Common myeloid progenitor, CD34-positive (primary cell): ENCODE measurements at places on chromosomes 4 and X.
A peak's percentile ranks its signal among the peaks of the same experiment; 100 is the strongest.

DNA sequence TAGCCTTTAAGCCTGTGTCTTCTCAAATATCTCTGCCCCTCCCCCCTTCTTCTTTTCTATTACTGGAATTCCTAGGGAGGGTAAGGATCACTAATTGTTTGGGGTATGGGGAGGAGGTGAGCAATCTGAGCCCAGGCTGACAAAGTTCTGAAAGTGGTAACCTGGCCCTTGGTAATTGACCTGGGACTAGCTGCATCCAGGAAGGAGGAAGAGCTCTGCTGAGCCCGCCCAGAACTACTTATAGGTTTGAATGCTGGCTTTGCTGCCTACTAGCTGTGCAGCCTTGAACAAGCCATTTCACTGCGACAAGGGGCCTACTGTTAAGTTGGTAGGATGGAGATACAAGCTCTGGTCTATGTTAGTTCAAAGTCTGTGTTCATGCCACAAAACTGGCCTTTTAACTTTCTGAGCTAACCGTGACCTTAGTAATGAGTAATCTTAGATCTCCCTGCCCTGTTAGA, 37.8 kb downstream of the DGKK start:
- no peak for DNase-seq

DNA sequence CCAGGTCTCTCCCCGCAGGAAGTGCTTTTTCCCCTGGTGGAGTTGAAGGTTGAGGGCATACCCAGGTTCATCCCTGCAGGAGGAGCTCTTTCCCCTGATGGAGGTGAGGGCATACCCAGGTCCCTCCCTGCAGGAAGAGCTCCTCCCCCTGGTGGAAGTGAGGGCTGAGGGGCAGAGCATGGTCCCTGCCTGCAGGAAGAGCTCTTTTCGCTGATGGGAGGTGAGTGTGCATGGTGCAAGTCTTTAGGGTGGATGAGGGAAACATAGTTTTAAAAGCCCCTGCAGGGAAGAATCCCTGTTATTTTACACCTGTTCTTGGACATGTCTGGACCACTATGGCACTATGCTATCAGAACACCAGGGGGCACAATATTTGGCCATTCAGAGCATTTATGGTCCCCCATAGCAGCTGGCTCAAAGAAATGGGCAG, 43.7 kb upstream of the PUDP start:
- DNase-seq: no peak

- DNase-seq: no peak
Observed at GRCh38 chrX:295136-295535, 14.0 kb downstream of the PLCXD1 start.

DNA sequence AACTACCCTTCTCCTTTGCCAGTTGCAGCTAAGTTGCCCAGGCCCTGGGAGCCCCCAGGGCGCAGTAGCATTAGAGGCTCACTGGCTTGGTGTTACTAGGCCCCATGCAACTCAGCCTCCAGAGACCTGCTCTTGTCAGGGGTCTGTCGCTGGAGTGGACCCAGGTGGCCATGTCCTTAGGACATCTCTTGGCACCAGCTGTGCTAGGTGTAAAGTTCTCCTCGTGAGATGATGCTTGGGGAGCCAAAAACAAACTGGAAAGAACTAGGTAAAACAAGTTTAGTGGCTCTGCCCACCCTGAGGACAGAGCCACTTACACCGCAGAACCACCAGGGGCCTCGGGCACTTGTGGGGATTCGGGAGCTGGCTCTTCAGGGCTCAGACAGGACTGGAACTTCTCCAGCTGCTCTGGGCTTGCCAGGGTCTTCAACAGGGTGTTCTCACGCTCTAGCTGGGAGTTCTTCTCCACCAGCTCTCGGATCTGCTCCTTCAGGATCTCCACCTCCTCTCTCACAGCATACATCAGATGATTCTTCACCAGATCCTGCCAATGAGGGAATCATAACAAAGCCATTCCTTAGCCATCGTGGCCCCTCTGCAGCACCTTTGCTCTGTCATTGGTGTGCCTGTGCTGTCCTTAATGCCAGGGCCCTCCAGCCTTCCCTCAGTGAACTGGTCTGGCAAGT, 61.2 kb downstream of the TSC22D3 start:
- no peak for DNase-seq

DNA sequence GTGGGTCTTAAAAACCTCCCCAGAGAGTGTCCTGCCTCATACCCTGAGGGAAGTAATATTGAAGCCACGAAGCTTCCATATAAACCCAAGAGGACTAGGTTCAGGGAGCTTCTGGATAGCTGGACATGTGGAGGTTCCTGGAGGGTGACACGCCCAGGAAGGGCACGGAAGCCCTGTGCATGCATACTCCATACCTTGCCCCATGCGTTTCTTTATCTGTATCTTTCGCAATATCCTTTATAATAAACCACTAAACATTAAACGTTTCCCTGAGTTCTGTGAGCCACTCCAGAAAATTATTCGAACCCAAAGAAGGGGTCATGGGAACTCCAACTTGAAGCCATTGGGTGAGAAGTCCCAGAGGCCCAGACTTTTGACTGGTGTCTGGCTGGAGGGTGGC, 45.7 kb upstream of the HPF1 start:
- DNase-seq: no peak

GRCh38 chr4:4871573-4872313, 12.3 kb downstream of the MSX1 start:
- DNase-seq: no peak

- DNase-seq: no peak
Observed at GRCh38 chrX:28922106-28922505, 334.9 kb downstream of the IL1RAPL1 start.

DNA sequence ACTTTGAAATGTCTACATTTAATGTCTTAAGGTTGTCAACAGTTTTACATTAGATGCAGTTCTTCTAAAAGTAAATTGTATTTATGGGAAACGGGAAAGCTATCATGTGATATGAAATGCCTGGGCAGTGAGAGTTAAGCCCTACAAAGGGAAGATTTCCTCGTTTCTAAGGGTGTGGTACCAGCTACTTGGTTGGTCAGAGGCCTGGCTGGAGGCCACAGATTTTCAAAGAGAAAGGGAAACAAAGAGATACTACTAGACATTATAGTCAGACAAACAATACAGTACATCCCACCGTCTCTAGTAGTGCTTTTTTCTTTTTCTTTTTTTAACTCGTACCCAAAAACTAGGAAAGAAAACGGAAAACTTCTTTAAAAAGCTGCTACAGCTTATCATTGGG, 467.8 kb downstream of the PCDH7 start:
- DNase-seq: no peak

DNA sequence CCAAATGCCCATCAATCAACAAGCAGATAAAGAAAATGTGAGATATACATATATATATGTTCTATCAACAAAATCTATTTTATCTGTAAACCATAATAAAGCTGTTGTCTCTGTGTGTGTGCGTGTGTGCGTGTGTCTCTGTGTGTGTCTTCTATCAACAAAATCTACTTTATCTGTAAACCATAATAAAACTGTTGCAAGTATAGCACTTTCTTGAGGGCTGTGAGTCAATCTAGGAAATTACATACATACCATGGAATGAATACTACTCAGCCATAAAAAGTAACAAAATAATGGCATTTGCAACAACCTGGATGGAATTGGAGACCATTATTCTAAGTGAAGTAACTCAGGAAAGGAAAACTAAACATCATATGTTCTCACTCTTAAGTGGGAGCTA, 12.5 kb upstream of the PLK4 start:
- DNase-seq: no peak

GRCh38 chr4:152941411-152941810, 5.3 kb downstream of the FHDC1 start:
- no peak for DNase-seq

DNA sequence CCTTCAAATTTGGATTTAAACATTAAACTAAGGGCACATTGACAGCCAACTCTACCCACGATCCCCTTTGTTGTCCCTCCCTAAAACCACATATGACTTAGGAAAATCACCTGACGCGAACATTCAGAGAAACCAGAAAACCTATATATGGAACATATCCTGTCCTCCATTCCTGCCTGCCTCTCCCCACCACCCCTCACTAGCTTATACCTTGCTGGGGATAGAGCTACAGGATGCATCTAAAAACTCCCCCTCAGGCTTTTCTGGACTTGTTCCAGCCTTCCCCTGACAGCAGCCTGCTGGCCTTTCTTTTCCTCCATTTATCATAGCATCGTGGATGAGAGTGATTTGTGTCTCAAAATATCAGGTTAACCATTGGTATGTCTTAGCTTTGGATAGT, 8.8 kb downstream of the STK26 start:
- DNase-seq: no peak

DNA sequence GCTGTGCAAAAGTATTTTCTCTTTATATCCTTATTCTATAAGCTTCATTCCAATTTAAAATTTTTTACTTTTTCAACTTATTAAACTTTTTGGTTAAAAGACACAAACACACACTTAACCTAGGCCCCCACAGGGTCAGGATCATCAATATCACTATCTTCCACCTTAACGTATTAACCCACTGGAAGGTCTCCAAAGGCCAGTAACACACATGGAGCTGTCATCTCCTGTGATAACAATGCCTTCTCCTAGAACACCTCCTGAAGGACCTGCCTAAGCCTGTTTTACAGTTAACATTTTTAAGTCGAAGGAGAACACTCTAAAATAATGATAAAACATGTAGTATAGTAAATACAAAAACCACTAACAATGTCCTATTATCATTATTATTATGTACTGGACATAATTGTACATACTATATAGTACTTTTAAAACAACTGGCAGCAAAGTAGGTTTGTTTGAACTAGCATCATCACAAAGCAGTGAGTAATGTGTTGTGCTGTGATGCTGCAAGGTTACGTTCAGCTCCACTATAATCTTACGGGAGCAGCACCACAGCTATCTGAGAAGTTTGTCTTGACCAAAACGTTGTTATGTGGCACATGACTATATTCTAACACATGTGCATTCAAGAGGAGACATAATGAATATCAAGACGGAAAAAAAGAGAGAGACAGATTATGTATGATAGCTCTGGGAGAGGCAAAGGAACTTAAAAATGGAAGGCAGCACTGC, 33.7 kb downstream of the DHX15 start:
- no peak for DNase-seq

- peak; percentile 67 for DNase-seq
Observed at GRCh38 chrX:23844502-23845138, 61.6 kb downstream of the SAT1 start.

GRCh38 chrX:13119386-13119785, 75.0 kb upstream of the FAM9C start:
- no peak for DNase-seq

- DNase-seq: no peak
Observed at GRCh38 chr4:141153751-141154510, 20.7 kb upstream of the RNF150 start.
